ENCODE measurements at places on chromosomes 5 and 9. TPM values are rescaled to one million over a fixed set of nuclear protein-coding genes. Genes with fewer than 3 reads are reported as not detected.

DNA sequence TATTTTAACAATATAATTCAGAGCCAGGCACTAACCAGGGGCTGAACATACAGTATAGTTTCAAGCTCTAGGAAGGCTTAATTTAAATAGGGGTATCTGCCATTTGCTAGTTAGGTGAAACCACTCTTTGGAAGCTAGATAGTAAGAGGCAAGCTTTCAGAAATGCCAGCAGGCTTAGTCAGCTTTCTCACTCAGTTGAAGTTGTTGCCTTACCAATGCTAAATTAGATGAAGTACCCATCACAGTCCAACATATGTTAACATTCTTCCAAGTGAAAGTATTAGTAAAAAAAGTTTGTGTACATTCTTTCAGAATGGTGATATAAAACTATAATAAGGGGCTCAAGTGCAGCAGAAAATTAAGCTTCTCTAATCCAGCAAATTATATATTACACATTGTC, 215.0 kb downstream of the CNTLN start:
- no peak for DNase-seq

GRCh38 chr9:129093602-129094386, 12.9 kb downstream of the DOLPP1 start:
- DNase-seq = no peak

DNA sequence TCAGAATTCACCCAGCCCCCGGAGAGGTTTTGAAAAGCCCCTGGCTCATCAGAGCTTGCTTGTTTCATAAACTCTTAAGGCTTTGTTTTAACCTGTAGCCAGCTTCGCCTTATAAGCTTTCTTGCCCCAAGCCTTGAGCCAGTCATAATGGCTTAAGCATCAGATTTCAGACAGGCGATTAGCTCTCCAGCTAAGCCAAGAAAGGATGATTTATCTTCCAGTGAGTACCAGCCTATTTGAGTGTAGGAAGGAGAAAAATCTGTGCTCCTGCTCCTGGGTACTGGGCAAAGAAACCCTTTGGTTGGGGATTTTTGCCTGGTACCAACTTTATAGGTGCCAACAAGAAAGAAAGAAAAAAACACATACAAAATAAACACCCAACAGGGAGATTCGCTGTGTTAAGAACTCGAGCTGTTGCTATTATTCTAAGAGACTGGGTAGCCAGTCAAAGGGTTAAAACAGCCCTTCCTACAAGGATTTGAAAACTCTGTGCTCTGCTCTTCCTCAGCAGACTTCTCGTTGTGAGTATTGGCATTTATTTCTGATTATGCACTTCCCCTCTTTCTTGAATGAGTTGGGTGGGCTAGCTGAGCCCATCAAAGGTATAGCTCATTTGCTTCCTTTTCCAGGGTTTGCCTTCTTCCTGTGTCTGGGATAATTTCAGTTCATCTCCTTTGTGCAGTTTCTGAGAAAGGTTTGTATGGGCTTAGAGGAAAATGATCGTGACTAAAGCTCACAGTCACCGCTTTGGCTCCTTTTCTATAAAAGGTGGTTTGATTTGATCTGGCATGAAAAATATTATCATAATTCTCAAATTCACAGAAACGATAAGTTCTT, 157.2 kb upstream of the DMRT1 start:
- DNase-seq = no peak

DNA sequence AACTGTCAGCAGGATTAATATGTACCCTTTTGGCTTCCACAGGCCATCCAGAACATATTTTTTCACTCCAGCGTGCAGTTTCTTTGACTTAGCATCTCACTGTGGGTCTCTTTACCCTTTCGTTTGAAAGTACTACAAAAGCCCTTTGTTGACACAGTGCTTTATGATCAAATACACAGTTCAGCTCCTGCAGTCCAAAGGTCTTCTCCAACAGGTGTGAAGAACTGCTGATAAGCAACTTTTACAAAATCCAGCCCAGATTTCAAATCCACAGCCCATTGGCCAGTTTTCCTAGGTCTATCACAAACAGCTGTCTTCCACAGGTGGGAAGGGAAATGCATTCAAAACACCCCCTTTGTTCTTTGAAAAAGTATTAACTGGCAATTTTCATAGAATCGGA, 54.8 kb downstream of the MYO10 start:
- DNase-seq = peak; percentile 18

DNA sequence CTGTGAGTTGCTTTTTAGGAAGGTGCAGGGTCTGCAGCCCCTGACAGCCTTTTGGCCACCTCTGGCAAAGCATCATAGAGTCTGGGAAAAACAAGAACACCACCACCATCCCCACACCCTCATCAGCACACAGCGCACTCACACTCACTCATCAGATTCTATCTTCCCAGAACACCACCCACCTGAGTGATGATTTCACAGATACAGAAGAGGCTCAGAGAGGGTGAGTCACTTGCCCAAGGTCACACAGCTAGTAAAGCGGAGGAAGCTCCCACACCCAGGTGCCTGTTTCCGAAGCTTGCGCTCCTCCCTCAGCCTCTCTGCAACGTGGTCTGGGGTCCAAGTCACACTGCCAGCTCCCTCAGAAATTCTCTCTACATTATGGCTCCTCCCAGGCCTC, 41.8 kb upstream of the HRH2 start:
- no peak for DNase-seq

DNA sequence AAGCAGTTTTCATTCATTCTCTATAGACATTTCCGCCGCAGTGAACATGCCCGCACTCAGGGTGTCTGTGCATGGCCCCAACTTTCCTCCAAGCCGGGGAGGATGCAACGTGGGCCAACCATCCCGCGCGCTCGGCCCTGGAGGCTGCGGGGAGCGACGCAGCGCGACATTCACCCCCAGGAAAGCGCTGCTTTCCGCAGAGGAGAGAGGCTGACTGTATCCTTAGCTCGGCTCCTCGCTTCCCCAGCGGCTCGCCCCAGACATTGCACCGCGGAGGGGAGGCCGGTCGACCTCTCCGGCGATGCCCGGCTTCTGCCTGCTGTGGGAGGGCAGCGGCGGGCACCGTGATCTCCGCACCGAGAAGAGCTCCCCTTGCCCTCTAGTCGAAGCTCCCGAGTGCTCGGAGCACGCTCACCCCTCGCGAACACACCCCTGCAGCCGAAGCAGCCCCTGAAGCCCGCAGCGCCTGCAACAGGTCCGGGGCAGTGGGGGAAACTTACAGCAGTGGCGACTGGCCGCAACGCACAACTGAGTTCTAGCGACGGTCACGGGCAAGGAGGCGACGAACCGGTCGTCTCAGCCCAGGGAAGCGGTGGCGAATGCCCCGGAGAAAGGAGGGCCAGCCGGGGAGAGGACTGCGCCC, 600 bp downstream of the ENC1 start:
- no peak for DNase-seq

DNA sequence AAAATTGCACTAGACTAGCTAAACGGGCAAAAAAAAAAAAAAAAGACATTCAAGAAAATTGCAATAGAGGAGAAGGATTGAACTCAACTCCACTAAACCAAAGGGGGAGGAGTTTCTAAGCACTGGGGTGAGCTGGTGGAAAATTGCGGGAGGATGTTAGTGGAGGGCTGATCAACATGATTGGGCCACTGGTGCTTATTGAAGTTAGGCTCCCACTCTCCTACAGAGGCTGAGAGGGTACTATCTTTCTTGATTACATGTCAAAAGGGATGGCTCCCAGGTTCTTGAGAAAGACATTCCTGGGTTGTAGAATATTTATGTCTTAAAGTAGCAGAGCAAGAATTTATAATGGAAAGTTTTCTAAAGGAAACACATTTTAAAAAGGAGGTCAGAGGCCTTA, 38.0 kb downstream of the CAMK4 start:
- no peak for DNase-seq

- peak; percentile 48 for DNase-seq
These were observed 722.8 kb upstream of the GRAMD2B start for GRCh38 chr5:125700380-125700861.

DNA sequence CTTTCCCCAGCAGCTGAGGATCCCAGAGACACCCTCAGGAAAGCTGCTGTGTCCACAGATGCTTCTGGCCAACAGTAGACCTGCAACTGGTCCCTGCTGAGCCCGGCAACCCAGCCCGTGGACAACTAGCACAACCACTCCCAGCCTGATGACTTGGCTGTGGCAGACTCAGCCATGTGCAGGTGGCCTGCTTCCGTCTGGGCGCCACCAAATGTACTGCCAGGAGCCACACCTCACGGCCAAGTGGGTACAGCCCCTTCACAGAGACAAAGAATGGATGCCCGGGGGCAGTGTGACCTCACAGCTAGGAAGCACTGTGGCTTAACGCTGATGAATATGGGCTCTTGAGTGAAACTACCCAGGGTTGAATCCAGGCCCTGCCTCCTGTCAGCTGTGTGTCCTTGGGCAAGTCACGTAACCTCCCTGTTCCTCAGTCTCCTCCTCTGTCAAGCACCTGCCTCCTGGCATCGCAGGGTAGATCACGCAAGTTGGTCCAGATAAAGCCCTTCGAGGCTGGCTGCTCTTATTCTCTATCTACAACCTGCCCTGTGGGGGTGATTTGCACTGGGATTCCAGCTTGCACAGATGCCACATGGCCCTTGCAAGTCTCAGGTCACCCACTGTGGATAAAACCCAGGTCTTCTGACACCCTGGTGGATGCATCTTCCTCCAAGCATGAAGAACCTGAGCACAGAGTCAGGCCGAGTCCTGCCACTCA, 225.0 kb downstream of the PBX3 start:
- no peak for DNase-seq

DNA sequence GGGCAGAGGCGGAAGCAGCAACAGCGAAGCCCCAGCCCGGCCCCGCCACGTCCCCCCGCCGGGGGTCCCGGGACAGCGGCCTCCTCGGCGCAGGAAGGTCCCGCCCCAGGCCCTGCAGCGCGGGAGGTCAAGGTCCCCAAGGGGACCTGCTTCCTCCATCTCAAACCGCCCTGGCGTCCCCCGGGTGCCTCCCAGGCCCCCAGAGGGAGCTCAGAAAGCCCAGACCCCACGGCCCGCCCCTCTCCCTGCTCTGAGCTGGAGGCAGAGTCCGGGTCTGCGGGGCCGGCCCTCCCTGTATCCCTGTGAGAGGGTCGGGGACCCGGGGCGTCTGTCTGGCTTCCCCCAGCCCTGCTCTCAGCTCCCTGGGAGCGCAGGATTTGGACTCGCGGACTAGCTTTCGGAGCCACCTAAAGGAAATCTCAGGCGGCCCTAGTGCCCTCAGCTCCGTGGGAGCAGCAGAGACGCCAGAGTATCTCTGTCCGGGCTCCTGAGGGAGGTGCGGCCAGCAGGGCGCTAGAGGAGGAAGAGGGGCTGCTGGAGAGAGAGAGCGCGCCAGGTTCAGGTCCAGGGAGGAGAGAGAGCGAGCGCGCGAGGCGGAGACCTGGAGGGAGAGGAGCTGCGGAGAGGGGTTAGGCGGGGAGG, 30.7 kb downstream of the EXOC3 start:
- DNase-seq = no peak

DNA sequence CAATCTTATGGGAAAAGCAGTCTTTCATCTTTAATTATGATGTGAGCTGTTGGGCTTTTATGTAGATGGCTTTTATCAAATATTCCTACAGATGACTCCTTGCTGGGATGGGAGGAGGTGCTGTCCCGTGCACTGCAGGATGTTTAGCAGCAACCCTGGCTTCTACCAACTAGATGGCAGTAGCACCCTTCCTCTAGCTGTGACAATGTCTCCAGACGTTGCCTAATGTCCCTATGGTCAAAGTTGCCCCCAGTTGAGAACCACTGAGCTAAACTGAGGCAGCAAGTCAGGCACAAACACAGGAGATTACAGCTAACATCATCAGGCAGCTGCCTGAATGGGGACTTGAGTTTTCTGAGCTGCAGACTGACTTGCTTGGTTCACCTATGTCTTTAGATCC, 401.9 kb upstream of the PDE4D start:
- peak; percentile 11 for DNase-seq

- no peak for DNase-seq
These were observed 5.0 kb downstream of the CD14 start for GRCh38 chr5:140627972-140628371.

- DNase-seq = no peak
These were observed 8.2 kb upstream of the MARCHF3 start for GRCh38 chr5:127038550-127038949.

DNA sequence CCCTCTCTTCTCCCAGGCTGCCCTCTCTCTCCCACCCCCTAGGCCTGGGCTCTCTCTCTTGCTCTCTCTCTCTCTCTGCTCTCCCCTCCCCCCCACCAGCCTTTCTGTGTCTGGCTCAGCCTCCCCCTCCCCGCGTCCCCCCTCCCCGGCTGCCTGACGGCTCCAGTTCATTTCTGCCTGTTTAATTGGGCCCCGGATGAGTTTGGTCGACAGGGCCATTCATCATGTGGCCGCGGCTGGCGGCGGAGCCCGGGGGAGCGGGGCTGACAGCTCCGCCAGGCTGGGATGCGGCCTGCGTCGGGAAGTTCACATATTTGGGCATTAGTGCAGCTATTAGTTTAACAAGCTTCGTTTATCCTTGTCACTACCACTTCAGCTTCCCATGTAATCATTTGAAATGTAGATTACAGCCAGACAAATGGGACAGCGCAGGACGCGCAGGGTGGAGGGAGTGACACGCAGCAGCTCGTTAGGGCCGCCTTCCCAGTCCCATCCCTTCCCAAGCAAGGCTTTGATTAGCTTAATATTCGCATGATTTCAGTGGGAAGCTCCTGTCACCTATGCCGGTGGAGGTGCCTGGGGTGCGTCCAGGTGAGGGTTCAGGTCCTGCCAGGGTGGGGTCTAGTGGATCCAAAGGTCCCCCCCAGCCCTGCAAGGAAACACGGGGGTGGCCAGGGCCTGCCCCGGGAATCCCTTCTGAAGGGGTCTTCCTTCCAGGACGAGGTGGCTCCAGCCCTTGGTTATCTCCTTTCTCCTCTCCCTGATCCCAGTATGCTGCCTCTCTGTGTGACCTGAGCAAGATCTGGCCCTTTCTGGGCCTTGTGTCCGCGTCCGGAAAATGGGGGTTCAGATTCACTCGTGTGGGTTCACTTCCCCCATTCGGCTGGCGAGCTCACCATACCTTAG, 214.8 kb downstream of the PAX5 start:
- DNase-seq = no peak

GRCh38 chr5:56807679-56808078, 7.7 kb upstream of the MAP3K1 start:
- no peak for DNase-seq

GRCh38 chr9:127941062-127941960, 3.7 kb upstream of the DPM2 start:
- no peak for DNase-seq

GRCh38 chr5:10288592-10289219, 19.0 kb downstream of the CMBL start:
- DNase-seq = peak; percentile 66

Gene INSYN2B
- 0.46 TPM for total RNA-seq

Gene PCA3
- total RNA-seq = not detected

Gene FREM1
- 8.2 TPM for total RNA-seq

Gene PTGDS
- total RNA-seq = 481 TPM

Gene CARD9
- 8.2 TPM for total RNA-seq

Gene NEUROG1
- not detected for total RNA-seq

Gene GRIN3A
- not detected for total RNA-seq

Gene FYB1
- 24.7 TPM for total RNA-seq

Measured in mucosa of gallbladder (tissue), 1 donor.